ENCODE measurements at places on chromosomes 13 and 19.

GRCh38 chr19:55058781-55059610, 4.0 kb downstream of the RDH13 start:
- no peak for DNase-seq

DNA sequence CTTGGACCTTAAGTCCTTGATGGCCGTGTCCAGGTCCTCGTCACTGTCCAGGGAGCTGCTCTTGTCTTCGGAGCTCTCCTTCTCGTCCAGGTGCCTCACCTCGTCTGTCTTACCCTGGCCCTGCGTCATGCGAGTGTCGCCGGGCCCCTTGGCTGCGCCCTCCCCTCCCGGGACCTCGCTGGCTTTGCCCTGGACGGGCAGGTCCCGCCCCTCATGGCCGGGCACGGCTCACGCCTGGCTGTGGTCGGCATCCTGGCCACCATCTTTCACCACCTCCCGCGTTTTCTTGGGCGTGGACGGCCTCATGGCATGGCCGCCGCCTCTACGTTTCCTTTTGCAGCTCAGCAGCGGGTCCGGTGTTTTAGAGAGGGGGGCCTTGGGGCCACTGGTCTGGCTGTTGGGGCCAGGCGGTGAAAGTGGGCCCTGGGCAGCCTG, 14.8 kb downstream of the RB1 start:
- DNase-seq: no peak

GRCh38 chr13:98274921-98275487, 97.9 kb upstream of the RNF113B start:
- DNase-seq: no peak

DNA sequence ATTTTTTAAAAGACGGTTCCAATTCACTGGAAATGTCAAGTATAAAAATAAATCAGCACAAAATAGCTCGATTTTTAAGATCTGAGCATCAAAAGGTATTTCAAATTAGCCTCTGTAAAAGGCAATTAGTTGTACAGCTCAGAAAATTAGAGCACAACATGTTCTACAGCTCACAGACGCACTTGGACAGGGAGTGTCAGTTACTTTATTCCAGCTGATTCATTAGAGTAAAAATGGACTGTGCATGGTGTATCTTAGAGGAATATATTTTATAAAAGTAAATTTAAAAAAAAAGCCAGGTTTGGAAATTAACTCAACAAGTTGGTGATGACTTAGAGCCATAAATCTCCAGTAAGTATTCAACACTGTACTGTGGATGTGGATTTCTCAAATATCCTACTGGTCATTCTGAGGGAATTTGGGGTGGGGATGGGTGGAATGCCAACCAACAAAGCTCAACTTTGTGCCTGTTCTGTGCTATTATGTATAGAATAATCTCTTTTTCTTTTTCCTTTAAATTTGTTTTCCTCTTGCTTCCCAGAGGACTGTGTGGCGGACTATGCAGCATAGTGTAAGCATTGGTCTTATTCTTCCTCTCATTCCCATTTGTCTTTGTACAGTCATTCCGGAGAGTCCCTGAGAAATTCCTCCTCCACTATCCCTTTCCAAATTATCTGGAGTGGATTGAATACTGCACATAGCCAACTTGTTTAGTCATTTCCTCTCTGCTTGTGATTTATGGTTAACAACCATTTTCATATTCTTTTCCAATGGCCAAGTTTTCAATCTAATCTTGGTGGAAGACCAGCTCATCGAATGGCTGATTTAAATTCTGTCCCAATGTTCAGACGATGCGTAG, 169.3 kb downstream of the DCT start:
- DNase-seq: no peak

DNA sequence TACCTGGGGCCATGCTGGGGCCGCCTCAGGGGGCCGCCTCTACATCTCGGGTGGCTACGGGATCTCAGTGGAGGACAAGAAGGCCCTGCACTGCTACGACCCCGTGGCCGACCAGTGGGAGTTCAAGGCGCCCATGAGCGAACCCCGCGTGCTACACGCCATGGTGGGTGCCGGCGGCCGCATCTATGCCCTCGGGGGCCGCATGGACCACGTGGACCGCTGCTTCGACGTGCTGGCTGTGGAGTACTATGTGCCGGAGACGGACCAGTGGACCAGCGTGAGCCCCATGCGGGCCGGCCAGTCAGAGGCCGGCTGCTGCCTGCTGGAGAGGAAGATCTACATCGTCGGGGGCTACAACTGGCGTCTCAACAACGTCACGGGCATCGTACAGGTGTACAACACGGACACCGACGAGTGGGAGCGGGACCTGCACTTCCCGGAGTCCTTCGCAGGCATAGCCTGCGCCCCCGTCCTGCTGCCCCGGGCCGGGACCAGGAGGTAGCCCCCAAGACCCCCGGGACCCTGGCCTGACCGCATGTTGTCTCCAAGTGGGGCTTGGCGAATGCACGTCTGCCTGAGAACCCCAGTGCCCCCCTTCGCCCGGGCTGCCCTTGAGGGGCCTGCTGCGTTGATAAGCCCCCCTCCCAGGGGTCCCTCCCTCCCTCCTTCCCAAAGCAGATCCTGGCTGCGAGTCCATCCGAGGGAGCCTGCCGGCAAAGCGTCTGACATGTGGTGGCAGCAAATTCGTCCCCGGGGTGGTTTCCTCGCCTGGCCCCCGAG, 14.5 kb upstream of the CRTC1 start:
- DNase-seq: no peak

DNA sequence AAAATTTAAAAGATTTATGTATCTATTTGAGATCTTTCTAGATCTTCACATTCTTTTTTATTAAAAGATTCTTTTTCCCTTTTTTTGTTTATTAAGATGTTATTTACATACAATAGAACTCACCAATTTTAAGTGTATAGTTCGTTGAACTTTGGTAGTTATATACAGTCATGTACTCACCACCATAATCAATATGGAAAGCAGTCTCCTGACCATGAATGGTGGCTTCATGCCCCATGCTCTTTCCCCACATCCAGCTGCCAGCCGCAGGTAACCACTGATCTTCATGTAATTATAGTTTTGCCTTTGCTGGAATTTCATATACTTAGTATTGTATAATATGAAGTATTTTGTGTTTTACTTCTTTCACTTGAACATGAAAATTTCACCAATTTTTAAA, 20.6 kb upstream of the GPR183 start:
- DNase-seq: no peak

- no peak for DNase-seq
Measured at GRCh38 chr13:40490086-40490758, 176.2 kb downstream of the FOXO1 start.

Measured in hematopoietic multipotent progenitor cell treated with erythropoietin and hydrocortisone succinate and interleukin-3 and kit ligand, for 17 days (in vitro differentiated cells).